ENCODE measurements at places on chromosomes 11 and 22.
A peak's percentile ranks its signal among the peaks of the same experiment; 100 is the strongest.

- DNase-seq: no peak
These were observed 4.2 kb downstream of the USP35 start for GRCh38 chr11:78192911-78193351.

- peak; percentile 29 for DNase-seq
These were observed 513.1 kb downstream of the MIAT start for GRCh38 chr22:27170491-27170890.

- no peak for DNase-seq
These were observed 44.6 kb downstream of the MRE11 start for GRCh38 chr11:94449029-94449428.

GRCh38 chr11:117519170-117519569 is 191.5 kb downstream of the CEP164 start:
- no peak for DNase-seq

DNA sequence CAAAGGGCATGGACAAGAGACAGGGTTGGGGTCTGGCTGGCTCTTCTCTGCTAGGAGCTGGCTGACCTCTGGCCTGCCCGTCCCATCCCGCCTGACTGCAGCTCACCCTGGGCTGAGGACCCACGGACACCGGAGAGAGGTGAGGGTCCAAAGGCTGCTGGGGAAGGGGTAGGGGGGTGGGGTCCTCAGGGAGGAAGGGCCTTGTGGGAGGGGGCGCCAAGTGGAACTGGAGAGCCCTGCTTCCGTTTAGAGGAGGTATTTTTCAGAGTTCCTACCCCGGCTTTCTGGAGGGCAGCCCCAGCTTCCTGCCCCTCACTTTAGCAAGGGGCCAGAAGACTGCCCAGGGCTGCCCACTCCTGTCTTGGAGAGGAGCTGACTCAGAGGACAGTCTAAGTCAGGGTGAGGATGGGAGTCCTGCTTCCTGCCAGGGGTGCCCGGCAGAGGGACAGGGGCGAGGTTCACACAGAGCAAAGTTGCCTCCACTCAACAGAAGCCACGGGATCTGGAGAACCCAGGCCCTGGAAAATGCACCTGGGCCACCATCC is 7.1 kb downstream of the LARGE2 start:
- DNase-seq: no peak

DNA sequence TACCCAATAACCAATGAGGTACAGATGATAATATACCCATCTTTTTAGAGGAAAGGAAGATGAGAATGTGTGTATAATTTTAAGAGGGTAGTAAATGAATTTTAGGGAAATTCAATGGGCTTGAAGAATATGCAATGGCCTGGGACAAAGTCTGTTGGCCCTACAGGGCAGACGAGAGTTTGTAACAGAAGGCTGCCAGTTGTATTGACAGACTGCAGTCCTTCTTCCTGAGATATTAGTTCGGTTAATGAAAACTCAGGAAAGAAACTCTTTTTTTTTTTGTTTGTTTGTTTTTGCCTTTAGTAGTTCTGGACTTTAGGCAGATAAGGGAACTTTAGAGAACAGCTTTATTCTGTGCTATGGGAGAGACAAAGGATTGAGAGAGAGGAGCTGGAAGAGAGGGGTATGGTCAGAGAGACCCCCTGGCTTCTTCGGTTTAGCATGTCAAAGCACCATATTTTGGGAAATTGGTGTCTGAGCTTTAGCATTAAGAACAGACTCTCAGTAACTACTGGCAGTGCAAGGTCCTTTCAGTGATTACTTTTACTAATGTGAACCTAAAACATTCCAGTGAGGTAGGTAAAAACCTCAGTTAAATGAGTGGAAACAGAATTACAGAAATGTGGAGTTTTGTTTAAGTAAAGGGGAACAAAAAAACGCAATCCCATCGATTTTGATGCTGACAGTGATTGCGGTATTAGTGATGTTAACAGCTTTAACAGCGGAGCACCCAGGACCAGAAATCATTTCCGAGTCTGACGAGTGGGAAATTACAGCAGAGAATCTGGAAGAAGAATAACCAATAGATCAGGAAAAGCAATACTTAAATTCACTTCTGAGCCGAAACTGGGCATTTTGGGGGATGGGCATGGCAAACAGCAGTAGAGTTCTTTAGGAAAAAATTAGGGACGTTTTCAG is 644 bp upstream of the NAALAD2 start:
- DNase-seq: no peak

GRCh38 chr22:49372530-49373288 is 455.0 kb downstream of the BRD1 start:
- peak; percentile 83 for DNase-seq

- DNase-seq: no peak
These were observed 24.9 kb downstream of the TCP11L1 start for GRCh38 chr11:33064033-33064825.

DNA sequence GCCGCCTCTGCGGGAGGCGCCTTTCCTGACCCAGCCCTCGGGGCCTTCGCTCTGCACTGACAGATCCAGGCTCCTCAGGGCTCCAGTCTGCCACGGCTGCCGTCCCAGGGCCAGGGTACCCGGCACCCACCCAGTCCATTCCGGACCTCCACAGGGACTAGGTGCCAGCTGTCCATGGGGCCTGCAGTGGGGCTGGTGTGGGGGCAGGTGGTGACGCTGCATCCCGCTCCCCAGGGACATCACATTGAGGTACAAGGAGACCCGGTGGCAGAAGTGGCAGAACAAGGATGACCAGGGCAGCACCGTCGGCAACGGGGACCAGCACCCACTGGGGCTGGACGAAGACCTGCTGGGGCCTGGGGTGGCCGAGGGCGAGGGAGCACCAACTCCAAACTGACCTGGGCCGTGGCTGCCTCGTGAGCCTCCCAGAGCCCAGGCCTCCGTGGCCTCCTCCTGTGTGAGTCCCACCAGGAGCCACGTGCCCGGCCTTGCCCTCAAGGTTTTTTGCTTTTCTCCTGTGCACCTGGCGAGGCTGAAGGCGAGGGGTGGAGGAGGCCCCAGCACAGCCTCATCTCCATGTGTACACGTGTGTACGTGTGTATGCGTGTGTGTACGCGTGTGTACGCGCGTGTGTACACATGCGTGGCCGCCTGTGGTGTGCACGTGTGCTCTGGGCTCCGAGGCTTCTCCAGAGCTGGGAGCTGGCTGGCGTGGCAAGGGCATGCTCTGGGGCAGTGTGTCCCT is 16.7 kb downstream of the RNH1 start:
- DNase-seq: no peak

GRCh38 chr11:28581286-28582242 is 473.4 kb downstream of the METTL15 start:
- DNase-seq: no peak

GRCh38 chr11:119835753-119836152 is 106.8 kb upstream of the NECTIN1 start:
- DNase-seq: no peak

GRCh38 chr11:57983191-57983590 is 40.5 kb upstream of the OR9Q1 start:
- DNase-seq: no peak

- no peak for DNase-seq
These were observed 186.9 kb downstream of the CTTN start for GRCh38 chr11:70585236-70585545.

DNA sequence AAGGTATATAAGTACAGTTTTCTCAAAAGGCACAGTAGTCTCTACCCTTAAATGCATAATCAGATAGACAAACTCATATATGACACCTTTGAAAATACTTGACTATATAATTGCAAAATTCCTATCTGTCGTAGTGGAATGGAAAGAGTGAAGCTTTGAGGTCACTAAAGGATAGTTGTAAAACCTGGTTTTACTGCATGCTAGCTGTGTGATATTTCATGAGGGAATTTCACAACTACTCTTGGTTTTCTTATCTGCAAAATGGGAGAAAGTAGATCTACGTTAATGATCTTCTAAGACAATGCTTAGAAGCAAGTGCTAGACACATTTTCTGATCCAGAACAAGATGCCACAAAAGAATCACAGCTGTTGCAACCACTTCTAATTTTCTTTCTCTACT is 332.2 kb downstream of the AASDHPPT start:
- no peak for DNase-seq

DNA sequence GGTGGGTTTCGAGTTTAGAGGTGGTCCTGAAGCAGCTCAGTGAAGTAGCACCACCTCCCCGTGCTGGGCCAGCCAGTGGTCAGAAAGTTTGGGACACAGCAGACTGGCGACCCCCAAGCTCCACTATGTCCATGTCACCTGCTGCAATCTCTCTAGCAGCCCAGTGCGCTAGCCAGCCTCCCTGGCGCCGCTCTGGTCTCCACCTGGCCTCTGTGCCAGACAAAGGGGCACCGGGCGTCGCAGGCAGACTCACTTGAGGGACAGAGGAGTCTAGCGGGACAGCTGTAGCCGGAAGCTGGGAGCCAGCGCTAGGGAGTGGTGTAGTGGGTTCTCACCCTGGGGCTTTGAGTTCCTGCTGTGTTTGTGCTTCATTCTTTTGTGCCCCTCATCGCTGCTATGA is 25.5 kb downstream of the MYBPC3 start:
- no peak for DNase-seq

DNA sequence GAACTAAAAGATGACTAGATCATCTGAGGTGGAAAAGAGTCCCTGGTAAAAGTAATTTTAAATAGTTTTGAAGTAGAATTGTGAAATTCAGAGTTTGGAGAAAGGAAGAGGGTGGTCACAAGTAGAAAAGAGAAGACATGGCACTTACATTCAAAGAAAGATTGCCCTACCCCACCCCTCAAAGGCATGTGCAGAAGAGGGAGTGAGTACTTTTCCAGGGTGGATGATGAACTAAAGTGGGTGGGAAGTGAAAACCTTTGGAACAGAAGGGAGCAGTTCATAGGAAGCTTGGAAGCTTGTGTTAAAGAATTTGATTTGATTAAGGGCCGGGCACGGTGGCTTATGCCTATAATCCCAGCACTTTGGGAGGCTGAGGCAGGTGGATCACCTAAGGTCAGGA is 23.6 kb downstream of the SREBF2 start:
- DNase-seq: no peak

DNA sequence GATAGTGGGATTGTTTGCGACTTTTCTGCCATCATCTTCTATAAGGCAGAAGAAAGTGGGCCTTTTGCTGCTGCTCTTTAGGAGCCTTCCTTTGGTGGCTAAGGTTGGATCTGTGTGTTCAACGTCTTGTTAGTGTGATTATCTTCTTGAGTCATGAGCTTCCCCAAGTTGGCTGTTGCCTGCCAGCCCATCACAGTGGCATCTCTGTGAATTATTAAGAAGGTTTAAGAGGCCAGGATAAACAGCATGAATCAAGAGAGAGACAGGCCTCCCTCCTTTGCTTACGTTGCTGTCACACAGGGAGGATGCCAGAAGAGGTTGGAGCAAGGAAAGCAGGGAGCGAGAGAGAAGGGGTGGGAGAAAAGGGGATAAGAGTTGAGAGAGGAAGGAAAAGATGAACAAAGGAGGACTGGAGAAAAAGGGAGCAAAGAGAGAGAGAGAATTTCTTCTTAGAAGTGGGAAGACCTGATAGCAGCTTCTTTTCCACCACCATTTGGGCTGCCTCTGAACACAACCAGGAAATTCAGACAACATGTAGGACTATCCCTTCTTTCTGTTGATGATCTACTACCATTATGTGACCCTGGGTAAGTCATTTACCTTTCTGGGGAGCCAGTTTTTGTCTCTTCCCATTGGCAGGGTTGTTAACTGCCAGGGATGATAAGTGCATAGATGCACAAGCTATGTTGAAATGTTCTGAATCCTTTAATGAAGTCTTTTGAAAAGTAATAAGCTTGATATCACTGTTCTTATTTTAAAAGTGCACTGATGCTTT is 126.5 kb downstream of the NAV2 start:
- DNase-seq: no peak

DNA sequence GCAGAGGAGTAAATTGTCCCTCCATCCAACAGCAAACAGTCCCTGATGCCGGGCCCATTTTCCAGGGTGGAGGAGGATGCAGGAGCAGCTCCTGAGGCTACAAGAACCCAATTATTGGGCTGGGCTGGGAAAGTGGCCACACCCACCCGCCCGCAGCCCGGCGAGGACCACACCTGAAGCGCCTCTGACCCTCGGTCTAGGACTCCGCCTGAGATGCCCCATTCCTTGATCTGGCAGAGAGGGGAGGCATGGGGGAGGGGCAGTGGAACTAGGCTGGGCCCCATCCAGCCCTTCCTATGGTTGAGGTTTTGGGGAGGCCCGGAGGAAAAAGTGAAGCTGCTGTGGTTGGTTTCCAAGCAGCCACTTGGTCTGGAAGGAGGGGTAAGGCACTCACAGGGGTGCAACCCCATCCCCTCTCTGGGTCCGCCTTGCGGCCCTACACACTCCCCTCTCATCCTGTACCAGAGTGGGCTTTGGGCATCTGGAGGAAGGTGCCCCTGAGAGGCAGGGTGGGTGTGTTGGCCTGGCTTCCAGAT is 2.4 kb upstream of the LGALS1 start:
- DNase-seq: no peak

DNA sequence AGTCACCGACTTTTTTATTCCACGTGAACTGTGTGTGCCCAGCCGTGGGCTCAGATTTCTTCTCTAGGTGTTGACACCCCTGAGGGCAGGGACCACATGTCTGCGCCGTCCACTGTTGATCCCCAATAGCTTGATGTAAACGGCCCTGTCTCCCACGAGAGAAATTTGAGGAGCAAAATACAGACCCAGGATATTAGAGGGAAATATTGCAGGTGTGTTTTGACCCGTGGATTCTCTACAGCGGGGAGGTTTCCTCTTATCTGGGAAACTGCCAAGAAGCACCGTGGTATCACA is 437.5 kb downstream of the TBC1D22A start:
- DNase-seq: no peak

- DNase-seq: no peak
These were observed 67.9 kb downstream of the SCN3B start for GRCh38 chr11:123586568-123586967.

GRCh38 chr11:108654994-108655631 is 9.8 kb upstream of the DDX10 start:
- DNase-seq: peak; percentile 54

DNA sequence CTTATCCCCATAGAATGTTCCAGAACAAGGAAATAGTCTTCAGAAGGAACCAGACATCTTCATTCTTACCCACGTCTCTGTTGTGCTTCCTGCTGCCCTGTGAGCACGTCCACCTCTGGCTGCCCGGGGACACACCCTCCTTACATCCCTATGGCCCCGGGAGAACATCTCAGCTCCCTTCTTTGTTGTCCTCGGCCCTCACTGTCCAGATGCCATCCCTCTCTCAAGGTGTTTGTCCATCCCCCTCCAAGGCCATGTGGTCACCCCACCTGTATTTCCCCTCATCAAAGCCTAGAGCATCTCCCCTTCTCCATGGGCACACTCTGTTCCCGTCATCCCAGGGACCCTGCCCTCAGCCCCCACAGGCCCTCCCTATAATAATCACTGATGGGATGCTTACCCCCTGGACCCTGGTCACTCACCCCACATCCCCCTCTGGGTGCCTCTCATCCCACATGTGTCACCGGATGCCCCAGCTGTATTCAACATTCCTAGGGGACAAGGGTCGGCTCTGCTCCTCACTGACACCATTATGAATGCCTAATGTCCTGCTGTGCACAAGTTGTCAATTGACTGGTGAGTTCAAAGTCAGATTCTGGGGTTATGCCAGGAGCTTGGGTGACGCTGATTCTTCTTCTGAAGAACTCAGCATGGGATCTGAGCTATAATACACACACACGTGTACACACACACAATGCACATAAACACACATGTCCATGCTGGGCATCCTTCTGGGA is 28.8 kb downstream of the IGLL5 start:
- no peak for DNase-seq

- no peak for DNase-seq
These were observed 1.2 kb upstream of the APOBEC3C start for GRCh38 chr22:39012533-39013511.

- peak; percentile 63 for DNase-seq
These were observed 32.7 kb downstream of the ARHGAP42 start for GRCh38 chr11:100719809-100720221.

GRCh38 chr11:62575156-62575555 is 1.5 kb upstream of the EEF1G start:
- DNase-seq: no peak

- no peak for DNase-seq
These were observed 15.6 kb downstream of the TMEM184B start for GRCh38 chr22:38257181-38257580.
